Myocyte (in vitro differentiated cells): ENCODE measurements at places on chromosomes 11 and 22.

DNA sequence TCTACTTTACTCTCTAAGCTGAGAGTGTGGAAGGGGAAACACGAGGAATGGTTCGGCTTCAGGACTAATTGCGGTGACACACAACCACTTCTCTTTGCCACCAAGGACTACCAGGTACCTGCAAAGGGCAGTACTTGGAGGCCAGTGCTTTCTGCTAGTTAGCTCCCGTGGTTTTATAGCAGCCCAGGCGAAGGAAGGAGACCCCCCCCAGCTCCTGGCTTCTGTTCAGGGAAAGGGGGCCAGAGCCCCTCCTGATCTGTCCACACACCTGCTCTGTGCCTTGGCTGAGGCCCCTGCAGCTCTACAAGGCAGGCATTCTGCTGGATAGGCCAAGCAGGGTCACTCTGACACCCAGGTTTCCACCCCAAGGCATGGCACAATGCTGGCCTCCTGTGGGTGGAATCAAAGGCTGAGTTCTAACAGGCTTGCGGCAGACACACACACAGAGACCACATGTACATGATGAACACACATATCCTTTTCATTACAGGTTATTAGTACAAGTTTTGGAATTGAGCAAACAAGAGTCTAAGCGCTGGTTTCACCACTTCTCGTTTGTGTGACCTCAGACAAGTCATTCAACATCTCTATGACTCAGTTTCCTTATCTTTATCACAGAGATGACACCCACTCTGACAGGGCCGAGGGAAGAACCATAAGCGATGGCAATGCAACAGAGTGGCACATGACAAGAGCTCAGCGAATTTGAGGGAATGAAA lies 7.5 kb downstream of the SERPIND1 start:
- no peak for DNase-seq

GRCh38 chr22:17350292-17350691 lies 19.0 kb upstream of the CECR2 start:
- peak; percentile 68 for DNase-seq

- no peak for DNase-seq
Observed at GRCh38 chr22:43520632-43521039, 108.8 kb downstream of the MPPED1 start.

DNA sequence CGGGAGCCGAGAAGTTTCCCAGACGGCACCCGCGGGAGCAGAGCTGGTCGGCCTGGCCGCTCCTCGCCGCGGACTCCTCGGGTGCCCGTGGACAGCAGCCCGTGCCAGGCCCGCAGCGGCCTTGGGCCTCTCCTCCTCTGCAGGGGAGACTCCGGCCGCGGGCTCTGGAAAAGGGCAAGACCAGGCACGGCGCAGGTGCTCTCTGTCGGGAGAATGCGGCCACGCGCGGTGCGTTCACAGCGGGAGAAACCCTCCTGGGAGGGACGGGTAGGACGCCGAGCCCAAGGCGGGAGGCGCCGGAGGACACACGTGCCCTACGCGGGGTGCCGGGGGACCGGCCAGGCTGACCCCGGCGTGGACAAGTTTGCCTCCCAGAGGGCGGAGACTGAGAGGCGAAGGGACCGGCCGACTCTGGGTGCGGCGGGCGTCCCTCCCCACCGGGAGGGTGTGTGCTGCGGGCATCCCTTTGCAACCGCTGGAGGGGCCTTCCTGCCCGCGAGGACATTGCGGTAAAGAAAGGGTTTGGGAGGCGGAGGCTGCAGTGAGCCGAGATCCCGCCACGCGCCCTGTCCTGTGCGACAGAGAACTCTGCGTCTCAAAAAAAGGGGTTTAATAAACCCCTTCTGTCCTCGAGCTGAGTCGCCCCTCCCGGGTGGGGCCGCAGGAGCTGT lies 2.3 kb downstream of the IFITM1 start:
- no peak for DNase-seq

DNA sequence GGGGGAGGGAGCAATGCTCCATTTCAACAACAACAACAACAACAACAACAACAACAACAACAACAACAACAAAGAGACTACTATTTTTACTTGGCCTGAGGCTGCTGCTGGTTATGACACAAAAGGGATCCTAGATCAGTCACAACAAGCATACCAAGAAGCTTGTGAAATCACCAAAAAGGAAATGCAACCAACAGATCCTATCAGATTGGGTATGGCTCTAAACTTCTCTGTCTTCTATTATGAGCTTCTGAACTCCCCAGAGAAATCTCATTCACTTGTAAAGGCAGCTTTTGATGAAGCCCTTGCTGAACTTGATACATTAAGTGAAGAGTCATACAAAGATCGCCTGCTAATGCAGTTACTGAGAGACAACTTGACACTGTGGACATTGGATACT lies 10.5 kb upstream of the MS4A2 start:
- DNase-seq = no peak

DNA sequence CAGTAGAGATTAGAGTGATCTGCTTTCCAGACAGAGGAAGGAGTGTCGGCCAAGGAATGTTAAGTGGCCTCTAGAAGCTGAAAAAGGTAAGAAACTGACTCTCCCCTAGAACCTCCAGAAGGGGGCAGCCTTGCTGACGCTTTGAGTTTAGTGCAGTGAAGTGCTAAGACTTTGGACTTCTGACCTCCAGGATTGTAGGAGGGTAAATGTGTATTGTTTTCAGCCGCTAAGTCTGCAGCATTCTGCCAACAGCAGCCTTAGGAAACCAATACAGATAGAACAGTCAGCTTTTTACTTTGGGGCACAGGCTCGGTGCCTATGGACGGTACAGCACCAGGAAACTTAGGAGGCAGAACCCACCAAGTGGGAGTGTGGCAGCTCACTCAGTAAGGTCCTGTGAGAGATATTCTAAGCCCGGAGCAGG lies 3.6 kb upstream of the TBC1D22A start:
- DNase-seq = peak; percentile 81

GRCh38 chr22:23566705-23567475 lies 13.2 kb downstream of the IGLL1 start:
- DNase-seq = no peak

DNA sequence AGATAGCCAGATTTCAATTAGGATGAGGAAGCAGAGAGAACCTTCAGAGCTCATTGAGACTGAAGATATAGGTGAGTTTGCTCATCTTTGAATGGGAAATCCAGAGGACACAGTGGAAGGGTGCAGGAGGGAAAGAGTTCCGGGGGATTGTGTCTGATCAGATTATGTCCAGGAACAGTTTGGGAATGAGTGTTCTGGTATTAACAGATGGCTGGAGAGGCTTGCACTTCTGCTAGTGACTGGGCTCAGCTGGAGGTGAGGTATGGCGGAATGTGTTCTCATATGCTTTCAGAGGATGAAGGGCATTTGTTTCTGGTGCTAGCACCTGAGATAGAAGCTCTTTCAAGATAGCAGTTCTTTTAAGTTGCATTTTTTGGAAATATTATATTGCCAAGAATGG lies 27.6 kb downstream of the ALKBH3 start:
- DNase-seq = no peak

GRCh38 chr11:110763249-110764011 lies 51.2 kb upstream of the ARHGAP20 start:
- peak; percentile 75 for DNase-seq

GRCh38 chr22:33272180-33272579 lies 214.0 kb upstream of the SYN3 start:
- DNase-seq = no peak

GRCh38 chr11:120184946-120185705 lies 25.7 kb upstream of the OAF start:
- peak; percentile 13 for DNase-seq

- DNase-seq = no peak
Observed at GRCh38 chr22:49554296-49554625, 273.4 kb downstream of the BRD1 start.

DNA sequence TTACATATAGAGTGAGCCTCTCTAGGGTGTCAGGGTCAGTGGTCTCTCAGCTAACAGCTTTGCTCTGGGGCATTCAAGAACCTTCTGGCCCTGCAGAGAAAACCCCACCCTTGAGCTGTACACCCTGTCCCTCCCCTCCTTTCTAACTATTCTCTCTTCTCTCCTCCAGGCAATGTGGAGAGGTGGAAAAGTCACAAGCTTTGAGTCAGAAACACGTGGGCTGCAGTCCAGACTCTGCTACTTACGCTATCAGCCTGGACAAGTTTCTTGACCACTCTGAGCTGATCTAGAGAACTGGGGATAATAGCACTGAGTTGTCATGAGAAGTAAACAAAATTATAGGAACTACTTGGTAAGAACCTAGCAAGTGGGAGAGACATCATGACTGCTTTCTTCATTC lies 10.7 kb upstream of the FAM83F start:
- no peak for DNase-seq

DNA sequence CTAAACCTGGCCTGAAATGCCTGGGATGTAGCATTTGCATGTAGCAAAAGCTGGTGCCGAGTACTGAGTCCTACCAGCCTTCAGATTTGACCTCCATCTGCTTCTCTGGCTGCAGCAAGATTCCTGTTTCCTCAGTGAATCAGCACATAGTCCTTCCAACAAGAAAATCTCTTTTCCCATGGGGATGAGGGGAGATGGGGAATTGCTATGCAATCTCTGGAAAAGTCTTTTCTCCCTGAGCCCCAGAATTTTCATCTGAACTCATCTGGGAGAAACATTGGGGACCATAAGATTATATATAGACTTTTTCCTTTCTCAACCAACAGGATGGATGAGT lies 32.0 kb upstream of the YWHAH start:
- DNase-seq = peak; percentile 31

- DNase-seq = peak; percentile 81
Observed at GRCh38 chr11:104772806-104773241, 125.4 kb downstream of the CASP12 start.

- no peak for DNase-seq
Observed at GRCh38 chr11:12111549-12112520, 1.4 kb downstream of the MICAL2 start.

- peak; percentile 87 for DNase-seq
Observed at GRCh38 chr22:46750863-46751443, 11.5 kb upstream of the TBC1D22A start.

- DNase-seq = peak; percentile 49
Observed at GRCh38 chr11:43359422-43359818, 700 bp downstream of the TTC17 start.

DNA sequence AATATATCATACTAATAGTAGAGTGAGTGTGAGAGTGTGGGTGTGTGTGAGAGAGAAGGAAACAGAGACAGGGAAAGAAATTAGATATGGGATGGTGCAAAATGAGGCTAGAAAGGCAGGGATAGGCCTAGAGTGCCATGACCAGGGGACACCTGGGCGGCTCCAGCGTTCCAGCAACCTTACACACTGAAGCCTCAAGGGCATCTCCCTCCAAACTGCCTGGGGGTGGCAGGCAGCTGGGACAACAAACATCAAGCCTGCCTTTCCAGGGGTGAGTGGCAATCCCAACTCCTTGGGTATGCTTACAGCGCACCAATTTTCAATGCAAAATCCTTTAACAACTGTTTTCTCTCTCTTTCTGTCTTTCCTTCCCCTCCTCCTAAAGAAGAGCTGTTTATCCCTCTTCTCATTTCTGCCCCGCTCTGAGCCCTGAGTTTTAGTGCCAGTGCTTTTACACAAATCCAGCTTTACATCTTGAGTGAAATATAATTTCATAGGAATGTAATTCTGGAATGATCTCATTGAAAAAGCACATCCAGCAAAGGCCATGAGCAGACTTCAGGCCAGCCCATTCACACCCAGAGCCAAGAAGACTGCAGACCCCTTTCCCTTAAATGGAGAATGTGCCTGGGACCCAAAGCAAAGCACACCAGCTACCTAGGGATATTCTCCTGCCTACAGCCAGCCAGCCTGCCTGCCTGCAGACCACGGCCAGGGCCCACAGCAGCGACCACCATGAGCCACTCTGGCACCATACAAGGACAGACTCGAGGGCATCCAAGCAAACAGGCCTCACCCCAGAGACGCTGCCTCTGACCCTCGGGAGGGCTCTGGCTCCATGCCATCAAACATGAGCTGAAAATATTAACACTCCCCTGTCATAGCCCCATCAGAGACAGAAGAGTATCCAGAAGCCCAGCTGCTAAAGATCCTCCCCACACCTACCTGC lies 90.3 kb downstream of the RPL27A start:
- DNase-seq = peak; percentile 45

- DNase-seq = peak; percentile 89
Observed at GRCh38 chr11:62508336-62509058, 38.1 kb downstream of the AHNAK start.

DNA sequence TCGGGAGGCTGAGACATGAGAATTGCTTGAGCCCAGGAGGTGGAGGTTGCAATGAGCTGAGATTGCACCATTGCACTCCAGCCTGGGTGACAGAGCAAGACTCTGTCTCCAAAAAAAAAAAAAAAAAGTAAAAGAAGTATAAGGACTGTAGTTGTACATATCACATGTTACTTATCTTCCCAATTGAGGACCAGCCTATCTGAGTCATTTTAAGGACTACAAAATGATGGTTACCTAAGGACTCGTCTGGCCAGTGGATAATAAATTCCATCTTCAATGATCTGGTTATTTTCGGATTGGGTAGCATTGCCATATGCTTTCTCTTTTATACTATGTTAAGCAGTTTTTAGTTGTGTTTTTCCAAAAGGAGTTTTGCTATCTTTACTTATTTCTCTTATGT lies 55.3 kb downstream of the PPFIA1 start:
- no peak for DNase-seq

DNA sequence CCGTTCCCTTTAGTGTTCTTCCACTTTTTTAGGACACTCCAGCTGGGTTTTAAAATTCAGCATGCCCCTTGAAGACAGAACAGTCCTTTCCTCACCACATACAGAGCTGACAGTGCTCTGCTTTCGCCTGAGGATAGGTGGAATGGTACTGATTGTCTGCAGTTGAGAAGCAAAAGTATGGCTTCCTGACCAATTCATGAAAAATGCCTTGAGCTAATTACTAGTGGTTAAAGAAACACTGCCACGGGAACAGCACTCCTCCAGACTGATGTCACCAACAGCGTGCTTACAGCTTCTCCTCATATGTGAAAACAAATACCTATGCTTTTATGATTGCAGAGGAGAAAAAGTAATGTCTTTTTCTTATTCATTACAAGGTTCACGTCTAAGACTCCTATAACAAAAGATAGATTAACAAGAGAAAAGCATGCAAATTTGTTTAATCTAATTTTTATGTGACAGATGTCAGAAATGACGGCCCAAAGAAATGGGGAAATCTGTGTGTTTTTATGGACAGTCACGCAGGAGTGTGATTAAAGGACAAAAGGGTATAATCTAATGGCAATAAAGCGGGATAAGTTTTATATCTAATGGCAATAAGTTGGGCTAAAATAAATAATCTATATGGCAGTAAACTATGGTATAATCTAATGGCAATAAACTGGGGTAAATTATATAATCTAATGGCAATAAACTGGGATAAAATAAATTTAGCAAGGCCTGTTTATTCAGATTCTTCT lies 123.4 kb upstream of the ARHGAP42 start:
- no peak for DNase-seq

GRCh38 chr11:114308689-114309089 lies 12.5 kb downstream of the NNMT start:
- no peak for DNase-seq

DNA sequence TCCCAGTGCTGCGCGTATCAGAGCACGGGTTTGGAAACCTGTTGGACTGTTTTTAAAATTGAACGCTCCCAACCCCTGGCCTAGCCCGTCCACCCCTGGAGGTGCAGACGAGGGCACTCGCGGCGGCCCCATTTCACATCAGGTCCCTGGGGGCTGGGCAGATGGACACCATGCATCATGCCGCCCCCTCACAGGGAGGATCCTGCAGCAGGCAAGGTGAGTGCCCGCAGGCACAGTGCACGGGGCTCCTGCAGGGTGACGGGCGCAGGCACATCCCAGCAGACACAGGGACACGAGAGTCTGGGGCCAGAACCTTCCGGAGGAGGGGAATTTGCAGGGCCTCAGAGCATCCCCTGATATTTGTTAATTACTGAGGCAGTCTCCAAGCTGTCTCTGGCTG lies 7.3 kb downstream of the ANO9 start:
- no peak for DNase-seq
